H7 (cell line): ENCODE measurements at places on chromosomes 7 and 10. TPM values are rescaled to one million over a fixed set of nuclear protein-coding genes. Genes with fewer than 3 reads are reported as not detected.

- peak; percentile 76 for DNase-seq
Measured at GRCh38 chr7:25894902-25895791, 256.9 kb upstream of the NFE2L3 start.

- DNase-seq = no peak
Measured at GRCh38 chr10:49709934-49710333, 30.5 kb downstream of the C10orf53 start.

The ITIH2 gene
- total RNA-seq = not detected in 2 replicates

GRCh38 chr10:111116211-111116610, 39.4 kb downstream of the ADRA2A start:
- DNase-seq = no peak

The ZNF467 gene
- 0.04 and 0.55 TPM in 2 replicates for total RNA-seq

- DNase-seq = no peak
Measured at GRCh38 chr7:94129443-94130140, 125.4 kb upstream of the BET1 start.

- DNase-seq = no peak
Measured at GRCh38 chr10:89425000-89425399, 10.6 kb downstream of the IFIT5 start.

GRCh38 chr10:72126184-72126871, 38.0 kb upstream of the SPOCK2 start:
- peak; percentile 65 for DNase-seq

DNA sequence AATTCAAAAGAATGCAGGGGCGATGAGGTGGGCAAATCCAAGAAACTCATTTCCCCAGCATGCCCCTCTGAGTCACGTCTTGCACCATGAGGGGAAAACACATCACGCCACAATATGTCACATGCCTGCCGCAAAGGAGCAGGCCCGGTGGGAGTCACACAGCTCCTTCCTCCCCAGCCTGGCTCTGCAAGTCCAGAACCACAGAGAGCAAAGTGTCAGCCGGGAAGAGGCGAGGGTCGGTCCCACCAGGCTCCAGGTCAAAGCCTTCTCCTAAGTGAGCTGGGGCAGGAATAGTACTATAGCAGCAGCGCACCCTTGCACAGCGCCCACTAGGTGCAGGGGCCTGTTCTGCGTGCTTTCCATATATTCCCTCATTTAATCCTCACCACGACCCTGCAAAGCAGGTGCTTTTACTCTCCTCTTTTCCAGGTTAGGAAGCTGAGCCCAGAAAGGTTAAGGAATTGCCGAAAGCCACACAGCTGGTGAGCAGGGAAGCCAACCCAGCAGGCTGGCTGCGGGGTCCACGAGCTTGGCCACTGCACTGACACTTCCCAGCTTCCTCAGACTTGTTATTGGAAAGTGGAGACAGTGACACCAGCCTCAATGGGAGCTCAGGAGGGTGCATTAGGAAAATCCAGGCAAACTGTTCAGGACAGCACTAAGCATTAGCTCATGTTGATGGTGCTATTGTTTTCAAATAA, 94.0 kb upstream of the ZMIZ1 start:
- DNase-seq = peak; percentile 86

DNA sequence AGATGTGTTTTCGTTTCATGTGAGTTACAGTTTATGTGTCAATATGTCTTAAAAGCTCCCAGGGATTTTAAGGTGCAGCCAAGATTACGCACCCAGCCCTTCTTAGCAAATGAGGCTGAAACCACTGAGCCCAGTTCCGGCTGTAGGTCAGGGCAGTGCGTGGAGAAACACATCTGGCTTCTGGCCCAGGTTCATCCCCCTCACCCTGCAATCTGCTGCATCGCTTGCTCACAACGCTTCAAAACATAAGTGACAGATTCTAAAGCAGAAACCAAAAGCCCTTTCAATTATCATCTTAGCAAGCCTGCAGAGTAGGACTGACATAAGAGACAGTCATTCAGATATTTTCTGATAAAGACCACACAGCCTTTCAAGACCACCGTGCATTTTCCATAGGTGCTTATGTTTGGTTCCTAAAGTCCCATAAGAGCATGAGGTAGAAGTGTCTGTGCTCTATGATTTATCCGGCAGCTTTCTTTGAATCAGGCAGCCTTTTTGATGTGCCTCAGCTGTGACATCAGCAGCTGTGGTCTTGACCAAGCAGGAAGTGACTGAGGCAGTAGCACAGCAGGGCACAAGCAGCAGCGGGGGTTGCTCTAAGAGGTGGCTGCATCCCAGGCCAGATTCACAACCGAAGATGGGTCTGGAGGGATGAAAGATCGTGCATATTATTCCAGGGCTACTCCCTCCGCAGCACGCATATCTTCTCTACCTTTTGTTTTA, 72.1 kb upstream of the LYZL2 start:
- no peak for DNase-seq

The LIPF gene
- total RNA-seq = not detected in 2 replicates

DNA sequence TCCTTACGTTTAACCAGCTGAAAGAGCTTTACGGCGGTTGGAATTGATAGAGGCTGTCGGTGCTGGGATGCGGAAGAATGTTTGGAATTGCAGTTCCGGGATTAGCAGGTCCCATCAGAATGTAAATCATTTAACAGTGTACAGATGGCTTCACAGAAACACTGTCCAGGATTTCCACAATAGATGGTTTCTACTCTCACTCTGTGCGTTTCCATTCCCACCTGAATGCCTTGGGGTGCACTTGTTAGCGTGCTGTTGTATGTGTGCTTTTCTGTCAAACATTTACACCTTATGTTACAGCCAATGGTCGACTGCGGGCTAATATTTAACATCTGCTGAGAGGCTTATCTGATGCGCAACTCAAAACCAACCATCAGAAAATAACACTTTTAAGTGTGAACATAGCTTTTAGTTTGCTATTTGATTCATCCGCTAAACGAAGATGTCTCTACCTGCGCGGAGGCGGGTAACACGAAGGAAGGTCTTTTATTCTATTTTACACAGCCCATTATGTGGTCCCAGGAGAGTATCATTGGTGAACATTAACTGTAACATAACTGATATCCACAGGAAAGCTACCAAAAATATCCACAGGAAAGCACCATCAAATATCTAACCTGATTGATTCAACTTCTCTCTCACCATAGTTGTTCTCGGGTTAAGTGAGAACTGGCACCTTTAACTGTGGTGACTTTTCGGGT, 179.0 kb downstream of the PRPF18 start:
- no peak for DNase-seq

GRCh38 chr10:117652228-117653169, 110.0 kb downstream of the EMX2 start:
- no peak for DNase-seq

The NPC1L1 gene
- not detected in 2 replicates for total RNA-seq

GRCh38 chr10:62077330-62078015, 176.0 kb downstream of the ARID5B start:
- DNase-seq = no peak

The CYP2C19 gene
- 0.04 and 0.14 TPM in 2 replicates for total RNA-seq

DNA sequence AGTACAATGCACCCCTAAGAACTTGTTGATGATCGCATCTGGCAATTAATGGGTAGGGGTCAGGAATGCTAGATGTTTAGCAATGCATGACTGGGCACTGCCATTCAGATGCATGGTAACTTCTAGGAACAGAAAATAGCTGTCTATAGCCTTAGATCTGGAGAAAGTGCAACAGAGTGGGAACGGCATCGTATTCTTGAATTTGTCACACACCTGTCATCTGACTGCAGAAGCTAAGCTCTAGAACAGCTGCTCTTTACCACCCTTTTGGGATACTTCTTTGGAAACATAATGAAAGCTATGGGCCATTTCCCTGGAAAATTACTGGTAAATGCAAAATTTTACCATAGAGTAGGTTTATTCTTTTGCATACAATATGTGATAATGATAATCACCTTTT, 118.1 kb downstream of the SLC25A13 start:
- no peak for DNase-seq

The CLDN4 gene
- total RNA-seq = 2.0 and 2.1 TPM in 2 replicates

DNA sequence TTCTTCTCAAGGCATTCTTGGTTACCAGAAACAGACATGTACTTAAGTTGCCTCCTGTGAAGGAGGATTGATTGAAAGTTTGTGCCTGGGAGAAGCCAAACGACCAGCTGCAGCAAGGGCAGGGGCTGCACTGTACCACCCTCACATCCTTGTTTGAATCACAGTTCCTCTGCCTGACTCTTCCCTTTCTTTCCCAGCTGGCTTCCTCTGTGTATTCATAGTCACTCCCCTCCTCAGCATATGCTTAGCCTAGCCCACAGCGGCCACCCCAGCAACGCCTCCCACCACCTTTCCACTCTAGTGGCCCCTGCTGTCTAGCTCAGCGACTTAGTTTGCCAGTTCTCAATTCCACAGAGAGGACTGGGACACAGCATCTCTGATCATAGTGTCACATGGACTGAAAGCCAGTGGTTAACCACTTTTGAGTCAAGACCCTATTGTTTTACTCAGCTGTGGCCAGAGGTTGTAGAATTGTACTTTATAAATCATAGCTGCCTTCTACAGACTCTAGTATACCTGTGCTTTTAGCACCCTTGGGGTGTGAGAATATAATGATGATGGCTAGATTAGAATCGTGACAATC, 643.0 kb downstream of the SUGCT start:
- DNase-seq = no peak
